ENCODE measurements at places on chromosomes 5 and 9.

DNA sequence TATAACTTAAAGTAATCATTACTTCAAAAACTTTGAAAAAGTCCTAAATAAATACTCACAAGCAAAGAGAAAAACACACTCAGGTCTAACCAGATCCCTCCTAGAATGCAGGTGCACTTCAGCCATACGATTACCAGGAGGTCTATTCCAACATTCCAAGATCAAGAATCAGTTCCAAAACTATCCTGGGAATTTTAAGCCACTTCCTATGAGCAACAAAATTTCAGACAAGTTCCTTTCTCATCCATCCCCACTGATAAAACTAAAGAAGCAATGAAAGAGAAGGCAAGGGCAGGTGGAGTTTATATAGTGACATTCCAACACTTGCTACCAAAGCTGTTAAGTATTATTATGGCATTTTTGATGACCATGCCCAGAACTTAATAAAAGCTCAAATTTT is 29.6 kb downstream of the MLLT3 start:
- DNase-seq: no peak

- DNase-seq: no peak
Observed at GRCh38 chr5:140567136-140567818, 2.6 kb downstream of the SLC35A4 start.

DNA sequence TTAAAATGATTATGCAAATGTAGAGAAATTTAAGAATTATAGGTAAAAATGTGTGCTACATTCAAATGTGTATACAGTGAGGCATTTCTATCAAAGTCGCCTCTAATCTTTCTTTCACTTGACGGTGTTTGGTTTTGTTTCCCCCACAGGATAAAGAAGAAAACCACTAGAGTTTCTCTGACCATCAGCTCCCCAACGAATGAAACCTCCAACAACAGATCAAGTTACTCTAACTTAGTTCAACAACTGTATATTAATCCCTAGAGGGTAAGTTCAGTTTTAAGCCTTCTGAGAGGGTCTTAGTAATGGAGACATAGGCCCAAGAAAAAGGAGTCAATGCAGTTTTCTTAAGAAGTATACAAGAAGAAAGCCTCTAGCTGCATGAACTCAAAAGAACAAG is 11.5 kb upstream of the MYOT start:
- DNase-seq: no peak

DNA sequence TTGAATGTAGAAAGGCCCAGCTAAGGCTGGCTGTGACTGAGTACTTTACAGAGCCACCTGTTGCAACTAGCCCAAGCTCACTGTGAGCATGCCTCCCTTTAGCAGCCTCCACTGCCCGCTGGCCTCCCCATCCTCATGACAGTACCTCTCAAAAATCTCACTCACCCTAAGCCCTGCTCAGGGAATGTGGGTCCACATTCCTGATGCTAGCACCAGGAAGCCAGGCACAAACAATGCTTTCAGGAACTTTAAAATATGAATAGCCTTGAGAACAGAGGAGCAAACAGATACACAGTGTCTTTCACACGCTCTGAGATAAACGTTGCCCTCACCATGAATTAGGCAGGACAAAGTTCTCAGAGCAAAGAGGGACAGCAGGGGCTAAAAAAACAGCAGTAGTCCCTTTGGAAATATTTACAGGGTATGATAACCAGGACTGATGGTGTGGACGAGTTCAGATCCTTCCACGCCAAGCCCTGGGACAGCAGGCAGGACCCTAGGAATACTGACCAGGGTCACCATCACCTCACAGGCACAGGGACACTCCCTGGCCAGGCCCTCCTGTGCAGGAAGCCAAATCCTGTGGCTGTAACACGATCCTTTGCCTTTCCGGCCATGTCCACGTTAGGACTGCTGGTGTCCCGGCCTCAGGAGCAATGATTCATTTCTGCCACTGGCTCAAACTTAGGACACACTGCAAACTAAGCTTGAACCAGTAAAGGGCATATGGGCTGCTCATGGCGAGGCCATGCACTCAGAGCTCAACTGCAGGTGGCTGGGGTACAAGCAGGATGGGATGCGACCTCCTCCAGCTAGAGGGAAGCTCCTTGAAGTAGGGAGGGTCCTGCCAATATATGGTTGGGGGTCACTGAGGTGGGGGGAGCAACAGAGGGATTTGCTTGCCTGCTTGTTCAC is 9.6 kb downstream of the ACSL6 start:
- DNase-seq: no peak

GRCh38 chr9:126619361-126620135 is 5.8 kb downstream of the LMX1B start:
- no peak for DNase-seq

DNA sequence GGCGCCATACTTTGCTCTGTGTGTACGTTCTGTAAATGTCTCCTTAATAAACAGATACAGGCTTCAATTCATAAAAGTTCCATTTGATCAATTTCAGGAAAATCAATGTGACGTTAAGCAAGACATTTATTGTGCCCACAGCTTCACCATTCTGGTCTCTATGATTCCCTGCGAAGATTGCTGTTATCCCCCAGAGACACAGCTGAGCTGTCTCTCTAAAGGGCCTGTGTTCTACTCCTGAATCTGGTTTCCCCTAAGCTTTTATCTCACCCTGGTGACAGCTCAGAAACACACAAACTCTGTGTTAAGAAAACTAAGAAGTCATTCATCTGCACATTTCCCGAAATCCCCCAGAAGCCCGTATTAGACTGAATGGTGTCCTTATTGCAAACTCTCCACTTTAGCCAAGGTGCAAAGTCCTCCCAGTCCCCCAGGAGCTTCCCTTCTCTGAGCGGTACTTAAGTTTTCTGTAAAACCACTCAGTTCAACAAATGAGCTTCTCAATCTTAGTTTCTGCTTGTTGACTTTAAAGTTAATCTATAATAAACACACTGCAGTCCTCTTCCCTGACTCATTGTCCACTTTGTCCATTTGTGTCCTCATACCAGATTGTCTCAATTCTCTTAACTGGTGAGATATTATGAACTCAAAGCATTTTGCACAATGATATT is 1.4 kb upstream of the C5orf15 start:
- no peak for DNase-seq

All from activated CD8-positive, alpha-beta memory T cell treated with anti-CD3 and anti-CD28 coated beads, Interleukin-2, amount 10 ng/mL, durations not matched to agents 7 days and 5 days (primary cell).